Activated T-cell treated with anti-CD3 and anti-CD28 coated beads, Interleukin-2, amount 50 U/mL, for 72 hours (primary cell): ENCODE measurements at places on chromosomes 4 and X. TPM values are rescaled to one million over a fixed set of nuclear protein-coding genes. Genes with fewer than 3 reads are reported as not detected.

CSAG3 gene
- 1.3 TPM for total RNA-seq

CC2D2A gene
- total RNA-seq, result not detected

DNA sequence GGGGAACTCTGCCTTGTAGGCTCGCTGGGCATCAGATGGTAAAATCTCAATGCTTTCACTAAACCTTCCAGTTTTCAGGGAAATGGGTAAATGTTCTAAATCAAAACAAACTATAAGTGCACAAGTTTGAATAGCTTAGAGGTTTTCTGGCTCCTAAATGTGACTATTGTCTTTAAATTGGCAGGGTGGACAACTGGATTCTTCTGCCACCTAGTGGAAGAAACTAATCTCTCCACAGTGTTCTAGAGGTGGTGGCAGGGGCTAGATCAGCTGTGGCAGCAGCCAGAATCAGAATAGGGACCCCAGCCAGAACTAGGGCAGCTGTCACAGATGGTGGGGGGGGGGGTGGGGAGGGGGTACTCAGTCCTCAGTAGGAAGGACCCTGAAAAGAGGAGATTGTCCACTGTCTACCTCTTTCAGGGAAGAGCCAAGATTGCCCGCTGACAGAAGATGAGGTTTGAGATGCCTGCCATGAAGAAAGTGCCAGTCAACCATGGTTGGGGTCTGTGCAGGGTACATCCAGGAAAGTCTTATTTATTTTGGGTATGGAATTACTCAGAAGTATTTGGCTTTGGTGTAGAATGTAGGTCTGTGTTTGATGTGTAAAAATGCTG is 201.4 kb downstream of the CCNG2 start:
- H3K36me3 ChIP-seq, result no peaks in the 10 kb centered on the region
- no peak overlapping the region for H3K27ac ChIP-seq
- H3K4me1 ChIP-seq, result no peaks in the 10 kb centered on the region
- no peak overlapping the region for H3K4me3 ChIP-seq

DNA sequence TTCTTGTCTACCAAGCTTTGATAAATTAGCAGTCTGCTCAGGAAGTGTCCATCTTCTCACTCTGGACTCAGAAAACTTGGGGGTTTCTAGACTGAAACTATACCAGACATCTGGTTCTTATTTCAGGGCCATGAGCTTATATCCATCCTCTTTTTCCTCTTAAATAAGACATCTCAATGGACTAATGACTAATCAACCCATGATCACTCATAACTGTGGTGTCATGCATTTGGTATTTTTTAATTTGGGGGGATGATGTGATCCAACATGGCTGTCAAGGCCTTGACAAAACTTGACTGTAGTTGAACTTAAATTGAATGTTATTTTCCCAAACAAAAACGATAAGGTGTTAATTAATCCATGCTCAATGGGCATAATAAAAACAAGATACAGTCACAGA is 87.8 kb downstream of the GPRASP3 start:
- no peaks in the 10 kb centered on the region for H3K27me3 ChIP-seq
- H3K4me3 ChIP-seq, result no peak overlapping the region
- no peaks in the 10 kb centered on the region for H3K36me3 ChIP-seq
- DNase-seq, result no peak
- H3K4me1 ChIP-seq, result no peaks in the 10 kb centered on the region

GRCh38 chr4:108035691-108036090 is 46.0 kb downstream of the HADH start:
- peak overlapping the region; percentile 58 for H3K27ac ChIP-seq
- no peak for DNase-seq
- no peaks in the 10 kb centered on the region for H3K27me3 ChIP-seq
- H3K36me3 ChIP-seq, result peaks cover 15% of the 10 kb centered on the region
- peak overlapping the region; percentile 78 for H3K4me3 ChIP-seq
